ENCODE measurements at places on chromosomes 6 and 20.

DNA sequence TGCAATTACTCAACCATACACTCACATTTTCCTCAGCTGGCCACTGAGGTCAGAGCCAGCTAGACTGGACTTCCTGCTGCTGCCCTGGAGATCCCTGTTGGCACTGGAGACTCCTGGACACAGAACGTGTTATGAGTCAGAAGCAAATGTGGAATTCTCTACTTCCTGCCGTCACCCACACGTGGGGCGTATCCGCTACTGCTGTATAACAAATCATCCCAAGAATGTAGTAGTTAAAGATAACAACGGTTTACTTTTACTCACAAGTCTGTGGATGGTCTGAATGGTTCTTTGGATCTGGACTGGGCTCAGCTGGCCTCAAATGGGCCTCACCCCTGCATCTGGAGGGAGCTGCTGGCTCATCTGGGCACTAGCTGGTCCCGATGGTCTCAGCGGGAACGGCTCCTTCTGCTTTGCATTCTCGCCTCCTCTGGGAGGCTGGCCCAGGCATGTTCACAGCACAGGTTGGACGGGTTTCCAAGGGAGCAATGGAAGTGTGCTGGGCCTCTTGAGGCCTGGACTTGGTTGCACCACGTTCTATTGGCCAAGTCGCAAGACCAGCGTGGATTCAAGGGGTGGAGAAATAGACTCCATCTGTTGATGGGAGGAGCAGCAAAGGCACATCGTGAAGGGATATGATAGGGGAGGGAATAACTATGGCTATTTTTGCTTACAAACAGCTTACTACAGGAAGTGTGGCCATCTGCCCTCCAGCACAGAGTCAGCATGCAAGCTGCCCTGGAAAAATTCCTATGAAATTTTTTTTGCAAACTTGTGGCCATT, 118.5 kb downstream of the SNX5 start:
- no peak for DNase-seq

GRCh38 chr20:58818586-58819285, 32.0 kb downstream of the GNAS-AS1 start:
- DNase-seq, result no peak

- no peak for DNase-seq
Observed at GRCh38 chr6:113476937-113477839, 380.0 kb upstream of the MARCKS start.

- no peak for DNase-seq
Observed at GRCh38 chr20:21607971-21608725, 94.3 kb upstream of the NKX2-2 start.

DNA sequence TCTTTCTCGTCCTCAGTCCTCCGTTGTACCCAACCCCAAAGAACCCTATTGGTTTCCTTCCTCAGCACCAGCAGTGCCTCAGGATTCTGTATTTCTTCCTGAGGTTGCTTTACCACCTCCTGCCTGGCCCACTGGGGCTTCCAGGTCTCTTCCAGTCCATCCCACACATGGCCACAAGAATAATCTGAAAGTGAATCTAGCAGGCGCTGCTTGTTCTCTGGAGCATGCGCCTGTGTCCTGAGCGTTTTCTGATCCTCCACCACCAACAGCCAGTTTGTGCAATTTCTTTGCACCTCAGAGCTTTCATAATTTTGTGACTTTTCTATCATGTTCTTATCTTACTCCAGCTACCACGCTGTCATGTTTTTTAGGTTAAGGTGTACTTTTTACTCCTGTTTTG, 11.6 kb upstream of the HSP90AB1 start:
- no peak for DNase-seq

- no peak for DNase-seq
Observed at GRCh38 chr6:28884423-28885131, 39.2 kb downstream of the TRIM27 start.

- no peak for DNase-seq
Observed at GRCh38 chr6:11752360-11752759, 26.2 kb downstream of the ADTRP start.

DNA sequence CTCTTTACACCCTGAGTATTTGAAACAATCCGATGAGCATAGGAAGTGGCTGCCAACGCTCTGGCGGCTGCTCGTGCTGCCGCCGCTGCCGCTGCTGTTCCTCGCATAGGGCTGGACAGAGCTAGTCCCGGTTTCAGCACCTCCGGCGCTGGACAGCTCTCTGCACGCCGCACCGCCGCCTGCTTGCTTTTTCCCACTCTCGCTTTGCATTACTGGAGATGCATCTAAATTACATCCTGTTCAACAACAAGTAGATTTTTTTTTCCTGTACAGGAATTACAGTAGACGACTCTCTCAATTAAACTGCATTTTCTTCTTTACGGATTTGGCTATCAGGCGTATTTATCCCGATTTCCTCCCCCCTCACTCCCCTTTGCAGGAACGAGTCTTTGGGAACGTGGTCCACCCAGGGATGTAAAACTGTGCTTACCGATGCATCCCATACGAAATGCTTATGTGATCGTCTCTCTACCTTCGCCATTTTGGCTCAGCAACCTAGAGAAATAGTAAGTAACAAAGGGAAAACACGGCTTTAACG, 563.8 kb downstream of the LMBRD1 start:
- DNase-seq, result peak; percentile 71

DNA sequence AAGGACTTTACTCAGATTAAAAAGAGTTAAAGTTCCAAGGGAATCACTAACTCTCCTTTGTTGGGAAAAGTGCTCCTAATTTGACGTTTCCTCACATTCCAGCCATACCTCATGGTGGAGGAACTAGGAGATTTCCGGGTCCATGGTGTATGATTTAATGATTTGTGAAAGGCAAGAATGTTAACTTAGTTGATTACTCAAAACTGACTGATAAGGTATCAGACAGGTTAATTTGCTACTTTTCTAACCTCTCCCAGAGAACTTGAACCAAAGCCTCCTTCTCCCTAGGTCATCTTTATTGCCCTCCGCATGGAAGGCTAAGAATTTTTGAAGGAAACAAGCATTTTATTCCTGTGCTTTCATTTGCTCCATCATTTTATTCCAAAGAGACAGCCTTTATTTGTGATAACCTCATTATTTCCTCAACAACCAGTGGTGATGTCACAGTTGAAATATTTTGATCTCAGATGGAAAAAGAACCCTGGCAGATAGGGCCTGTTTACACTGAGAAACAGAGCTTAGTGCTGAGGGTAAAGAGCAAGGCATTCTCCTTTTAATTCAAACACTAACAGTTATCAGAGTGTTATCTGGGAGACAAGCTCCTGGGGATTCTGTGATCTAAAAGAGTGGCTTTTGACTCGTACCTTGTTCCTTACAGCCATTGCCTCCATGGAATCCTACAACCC, 57.4 kb upstream of the BMP2 start:
- DNase-seq, result no peak

GRCh38 chr6:53464927-53465460, 79.9 kb downstream of the GCLC start:
- DNase-seq, result no peak

DNA sequence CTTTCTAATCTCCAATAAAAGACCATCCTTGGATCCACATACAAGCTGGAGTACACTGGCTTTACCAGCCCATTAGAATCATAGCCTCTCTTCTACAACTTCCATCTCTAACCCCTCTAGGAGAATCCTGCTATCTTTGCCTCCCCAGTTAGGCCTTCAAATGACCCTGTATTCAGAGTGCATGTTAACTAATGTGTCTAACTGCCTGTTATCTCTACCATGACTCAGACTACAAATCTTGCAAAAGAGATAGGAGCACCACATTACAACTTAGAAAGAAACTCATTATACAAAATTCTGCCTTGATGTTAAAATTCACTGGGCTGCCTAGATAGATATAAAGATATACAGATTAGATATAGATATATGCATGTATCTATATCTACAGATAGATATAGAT, 28.2 kb downstream of the GPR63 start:
- DNase-seq, result no peak

DNA sequence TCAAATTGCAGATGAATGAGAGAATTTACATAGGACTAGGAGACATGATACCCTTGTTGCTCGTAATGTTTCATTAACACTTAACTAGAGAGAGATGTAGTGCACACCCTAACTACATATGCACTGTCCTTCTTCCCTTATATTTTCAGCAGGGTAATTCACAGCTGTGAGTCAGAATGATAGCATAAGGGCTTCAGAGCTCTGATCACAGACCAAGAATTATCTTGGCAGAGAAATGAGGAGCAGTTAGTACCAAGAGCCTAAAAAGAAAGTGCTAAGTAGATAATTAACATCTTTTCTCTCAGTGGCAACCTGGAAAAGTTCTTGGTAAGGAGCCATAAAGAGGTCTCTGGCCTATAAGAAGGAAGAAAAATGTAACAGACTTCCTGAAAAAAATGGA, 35.8 kb downstream of the GRIK2 start:
- DNase-seq, result no peak

- DNase-seq, result peak; percentile 23
Observed at GRCh38 chr20:219290-220115, 7.6 kb upstream of the DEFB129 start.

- no peak for DNase-seq
Observed at GRCh38 chr20:12211361-12211760, 293.7 kb downstream of the BTBD3 start.

DNA sequence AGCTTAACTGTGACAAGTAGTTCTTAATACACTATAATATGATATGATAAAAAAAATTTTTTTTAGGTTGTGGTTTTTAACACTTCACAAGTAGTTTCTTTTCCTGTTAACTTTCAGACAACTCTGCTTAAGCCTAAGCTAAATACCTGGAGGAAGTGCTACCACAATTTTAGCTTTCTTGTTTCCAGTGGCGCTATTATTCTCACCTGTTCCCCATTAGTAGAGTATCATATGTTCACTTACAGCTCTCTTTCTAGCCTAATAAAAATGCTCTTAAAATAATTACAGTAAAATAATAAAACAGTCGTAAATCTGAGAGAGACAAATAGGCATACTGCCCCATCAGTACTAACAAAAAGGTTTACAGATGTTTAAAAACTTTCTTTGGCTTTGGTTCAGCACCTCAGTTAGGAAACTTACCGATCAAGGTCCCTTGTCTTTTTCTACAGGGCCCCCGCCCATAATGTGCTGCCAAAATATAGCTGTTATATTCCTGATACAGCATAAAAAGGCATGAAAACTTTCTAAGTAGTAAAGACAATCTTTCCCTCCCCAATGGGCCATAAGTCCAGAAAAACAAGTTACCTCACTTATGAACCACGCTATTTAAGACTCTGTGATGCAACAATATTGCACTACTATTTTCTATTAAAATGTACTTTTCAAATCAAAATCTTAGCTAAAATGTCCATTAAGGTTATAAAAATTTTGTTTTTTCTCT, 57.9 kb downstream of the SESN1 start:
- DNase-seq, result no peak

DNA sequence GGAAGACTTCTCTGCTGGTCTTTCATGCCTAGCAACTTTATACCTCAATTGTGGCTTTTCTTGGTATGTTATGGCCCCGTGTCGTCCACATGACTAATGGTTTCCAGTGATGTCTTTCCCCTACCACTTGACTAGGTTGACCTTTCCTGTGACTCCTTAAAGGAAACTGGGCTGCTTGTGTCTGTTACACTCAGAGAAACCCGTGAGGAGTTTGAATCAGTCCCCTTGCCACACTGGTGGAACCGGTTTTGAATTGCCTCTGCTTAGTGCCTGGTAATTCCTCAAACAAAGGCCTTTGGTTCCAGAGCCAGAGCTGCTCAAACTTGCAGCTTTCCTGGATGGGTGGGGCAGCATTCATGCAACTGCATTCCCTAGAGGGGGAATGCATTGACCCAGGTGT, 21.9 kb downstream of the ECT2L start:
- DNase-seq, result no peak

GRCh38 chr6:159806021-159806458, 6.0 kb downstream of the PNLDC1 start:
- no peak for DNase-seq

DNA sequence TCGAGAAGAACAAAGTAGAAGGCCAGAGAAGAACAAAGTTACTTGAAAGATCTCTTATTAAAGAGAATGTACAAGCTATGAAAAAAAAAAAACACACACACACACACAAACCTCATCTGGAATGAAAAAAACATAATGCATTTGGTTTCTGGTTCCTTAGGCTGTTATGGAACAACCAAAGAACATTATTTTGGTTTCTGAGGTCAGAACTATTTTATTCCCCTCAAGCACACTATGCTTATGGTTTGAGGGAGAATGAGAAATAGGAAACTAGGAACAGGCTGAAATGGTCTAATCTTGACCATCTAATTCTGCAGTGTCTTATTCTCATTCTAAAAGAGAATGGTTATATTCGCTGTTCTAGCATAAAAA, 8.8 kb downstream of the PRDM1 start:
- DNase-seq, result no peak

DNA sequence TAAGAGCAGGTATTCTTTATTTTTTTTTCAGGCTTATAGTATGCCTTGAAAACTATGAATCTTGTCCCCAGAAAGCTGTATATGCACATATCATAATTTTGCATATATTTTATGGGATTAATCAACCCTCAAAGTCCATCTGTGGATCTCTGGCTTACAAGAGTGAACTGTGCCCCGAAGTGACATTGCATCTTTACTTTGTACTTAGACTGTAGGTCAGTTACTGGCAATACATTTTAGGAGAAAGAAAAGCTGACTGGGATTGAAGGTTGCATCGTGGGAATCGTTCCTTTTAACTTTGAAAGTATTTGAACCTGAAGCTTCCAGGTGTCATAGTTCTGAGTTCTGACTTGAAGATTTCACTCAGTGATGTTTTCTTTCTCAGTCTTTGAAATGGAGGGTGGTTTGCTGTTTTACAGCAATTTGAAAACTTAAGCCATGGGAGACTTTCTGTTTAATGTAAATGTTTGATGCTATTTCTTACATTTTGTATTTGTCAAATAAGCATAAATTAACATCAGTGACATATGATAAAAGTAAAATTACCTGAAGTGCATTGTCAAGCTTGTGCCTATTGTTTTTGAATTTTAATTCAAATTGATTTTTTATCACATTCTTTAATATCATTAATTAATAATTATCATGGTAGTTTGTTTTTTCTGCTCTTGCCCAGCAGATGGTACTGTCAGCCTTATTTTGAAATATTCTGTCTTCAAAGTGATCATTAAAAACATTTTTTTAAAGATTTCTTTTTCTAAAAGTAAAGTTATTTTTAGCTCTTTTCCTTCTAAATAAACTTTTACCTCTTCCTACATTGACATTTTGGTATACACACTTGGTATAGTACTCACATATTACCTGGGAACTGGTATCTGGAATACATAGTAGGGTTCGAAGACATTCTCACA, 29.0 kb downstream of the L3MBTL3 start:
- DNase-seq, result no peak

- DNase-seq, result no peak
Observed at GRCh38 chr6:137928286-137928685, 61.2 kb downstream of the TNFAIP3 start.
